ENCODE measurements at places on chromosomes 7 and 10.

- DNase-seq = no peak
These were observed 63.9 kb downstream of the SND1 start for GRCh38 chr7:127715901-127716300.

DNA sequence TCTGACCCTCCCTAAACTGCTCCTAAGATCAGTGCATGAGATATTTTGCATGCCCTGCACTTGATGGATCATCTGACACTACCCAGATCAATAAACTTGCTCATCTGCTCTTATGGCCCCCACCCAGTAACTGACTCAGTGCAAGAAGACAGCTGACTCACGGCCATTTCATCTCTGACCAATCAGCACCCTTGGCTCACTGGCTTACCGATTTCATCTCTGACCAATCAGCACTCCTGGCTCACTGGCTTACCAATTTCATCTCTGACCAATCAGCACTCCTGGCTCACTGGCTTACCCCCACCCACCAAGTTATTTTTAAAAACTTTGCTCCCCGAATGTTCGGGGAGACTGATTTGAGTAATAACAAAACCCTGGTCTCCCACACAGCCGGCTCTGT lies 37.2 kb upstream of the OPTN start:
- no peak for DNase-seq

DNA sequence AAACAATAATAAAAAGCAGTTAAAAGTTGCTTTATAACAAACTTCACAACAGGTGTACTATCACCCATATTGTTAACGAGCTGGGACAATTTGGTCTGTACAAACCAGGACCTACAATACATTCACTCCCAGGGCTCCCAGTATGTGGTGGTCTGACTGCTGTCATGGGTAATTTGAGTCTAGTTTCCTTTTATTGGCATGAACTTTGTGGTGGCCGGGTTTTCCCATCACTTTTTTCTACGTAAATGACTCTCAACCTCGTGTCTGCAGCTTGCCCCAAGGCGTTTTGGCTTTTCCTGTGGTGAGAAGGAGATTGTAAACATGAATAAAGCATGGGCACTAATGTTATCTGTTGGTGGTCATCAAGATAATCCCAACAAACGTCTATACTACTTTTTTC lies 118.7 kb upstream of the CDK6 start:
- DNase-seq = no peak

GRCh38 chr7:116809636-116810266 lies 52.6 kb upstream of the CAPZA2 start:
- DNase-seq = peak; percentile 80

DNA sequence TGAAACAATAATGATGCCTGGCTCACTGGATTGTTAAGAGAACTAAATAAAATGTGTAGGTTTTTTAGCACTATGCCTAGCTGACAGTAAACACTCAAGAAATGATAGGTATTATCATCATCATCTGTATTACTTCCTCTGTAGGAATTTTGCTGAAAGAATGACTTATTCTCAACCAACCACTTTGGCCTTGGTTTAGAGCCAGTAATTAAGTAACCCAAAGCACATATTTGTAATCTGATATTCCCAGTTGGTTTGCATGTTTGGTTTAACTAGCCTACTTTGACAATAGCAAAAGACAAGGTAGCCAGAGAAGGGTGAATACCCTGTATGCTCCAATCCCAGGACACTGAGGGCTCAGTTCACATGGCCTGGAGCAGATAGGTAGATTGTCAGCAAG lies 34.4 kb downstream of the BCAP29 start:
- DNase-seq = no peak

GRCh38 chr7:107788662-107789061 lies 14.4 kb downstream of the SLC26A3 start:
- no peak for DNase-seq

GRCh38 chr10:117555017-117555416 lies 12.5 kb downstream of the EMX2 start:
- DNase-seq = no peak

GRCh38 chr7:149414745-149415390 lies 46.0 kb downstream of the ZNF777 start:
- no peak for DNase-seq

GRCh38 chr7:87151729-87152111 lies 533 bp upstream of the DMTF1 start:
- no peak for DNase-seq

DNA sequence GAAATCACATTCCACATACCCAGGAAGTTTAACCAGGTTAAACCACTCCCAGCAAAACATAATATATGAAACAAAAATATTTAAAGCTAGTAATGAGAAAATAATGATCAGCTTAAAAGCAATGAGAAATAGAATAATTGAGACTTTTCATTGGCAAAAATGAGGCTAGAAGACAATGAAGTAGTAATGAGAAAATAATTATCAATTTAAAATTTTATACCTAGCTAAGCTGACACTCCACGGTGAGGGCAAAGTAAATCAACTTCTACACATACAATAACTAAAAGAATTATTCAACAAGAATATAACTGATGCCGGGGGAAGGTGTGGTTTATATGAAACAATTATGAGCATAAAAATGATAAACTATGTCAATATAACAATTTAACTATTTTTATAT lies 82.2 kb upstream of the TES start:
- DNase-seq = no peak

All from NCI-H82 (cell line).